ENCODE measurements at places on chromosomes 16 and 17.

GRCh38 chr17:61794792-61795191 is 68.5 kb downstream of the BRIP1 start:
- DNase-seq = no peak

GRCh38 chr16:57479205-57479975 is 6.9 kb downstream of the DOK4 start:
- DNase-seq = peak; percentile 40

DNA sequence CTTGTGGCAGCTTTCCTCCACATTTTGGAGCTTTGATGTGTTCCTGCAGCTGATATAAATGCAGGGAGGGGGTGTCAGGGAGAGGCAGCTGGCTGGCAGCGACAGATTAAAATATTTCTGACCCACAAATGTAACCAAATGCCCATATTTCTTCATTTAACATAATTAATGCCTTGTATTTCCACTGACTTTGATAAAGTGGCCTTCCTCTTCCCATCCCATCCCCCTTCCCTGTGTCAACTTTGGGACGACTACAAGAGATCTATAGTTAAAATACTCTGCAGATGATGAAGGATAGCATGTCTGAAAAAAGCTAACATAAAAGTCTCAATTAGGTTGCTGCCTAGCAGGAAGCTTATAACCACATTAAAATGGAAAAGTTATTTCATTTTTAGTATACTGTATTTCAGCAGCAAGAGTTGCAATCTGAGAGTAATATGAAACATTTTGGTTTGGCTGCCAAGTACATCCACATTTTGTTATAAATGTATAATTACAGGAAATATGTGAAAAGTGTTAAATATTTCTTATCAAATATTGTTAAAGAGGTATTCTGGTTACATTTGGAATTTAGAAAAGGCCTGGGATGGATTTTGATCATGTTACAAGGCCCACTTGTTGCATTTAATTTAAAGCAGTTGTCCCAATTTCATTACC is 238.7 kb upstream of the TBX2 start:
- DNase-seq = no peak

DNA sequence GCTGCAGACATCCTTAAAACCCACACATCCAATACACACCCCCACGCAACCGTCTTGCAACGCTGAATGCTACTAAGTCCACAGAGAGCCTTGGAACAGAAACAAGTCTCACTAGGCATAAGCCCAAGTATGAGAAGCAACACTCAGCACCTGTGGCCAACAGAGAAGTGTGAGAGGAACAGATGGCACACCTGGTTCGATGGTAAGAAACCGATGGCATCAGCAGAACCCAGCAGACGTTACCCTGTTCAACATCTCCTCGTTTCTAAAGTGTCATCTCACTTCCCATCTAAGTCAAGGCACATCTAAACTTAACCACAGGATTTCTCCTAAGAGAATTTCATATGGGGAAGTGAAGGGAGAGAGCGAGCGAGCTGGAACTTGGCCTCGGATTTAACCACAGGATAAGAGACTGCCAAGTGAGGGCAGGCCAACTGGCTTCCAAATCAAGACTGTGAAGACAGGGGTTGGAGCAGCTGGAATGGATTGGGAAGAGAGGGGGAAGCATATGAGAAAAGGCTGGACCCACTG is 41.0 kb downstream of the NXPH3 start:
- DNase-seq = no peak

DNA sequence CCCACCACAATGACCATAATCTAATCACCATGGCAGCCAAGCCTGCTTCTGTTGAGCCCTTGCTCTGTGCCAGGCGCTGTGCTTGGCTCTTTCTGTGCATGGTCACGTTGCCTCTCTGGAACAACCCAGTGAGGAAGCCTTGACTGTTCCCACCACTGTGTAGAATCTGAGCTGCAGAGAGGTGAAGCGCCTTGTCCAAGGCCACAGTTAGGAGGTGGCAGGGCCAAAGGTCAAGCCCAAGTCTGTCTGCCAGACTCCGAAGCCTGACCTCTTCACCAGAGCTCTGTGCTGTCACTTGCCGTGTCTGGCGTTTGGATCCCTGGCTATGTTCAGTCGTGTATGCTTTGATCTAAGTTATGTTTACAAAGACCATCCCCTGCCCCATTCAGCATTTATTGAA is 10.5 kb downstream of the CLEC16A start:
- no peak for DNase-seq

DNA sequence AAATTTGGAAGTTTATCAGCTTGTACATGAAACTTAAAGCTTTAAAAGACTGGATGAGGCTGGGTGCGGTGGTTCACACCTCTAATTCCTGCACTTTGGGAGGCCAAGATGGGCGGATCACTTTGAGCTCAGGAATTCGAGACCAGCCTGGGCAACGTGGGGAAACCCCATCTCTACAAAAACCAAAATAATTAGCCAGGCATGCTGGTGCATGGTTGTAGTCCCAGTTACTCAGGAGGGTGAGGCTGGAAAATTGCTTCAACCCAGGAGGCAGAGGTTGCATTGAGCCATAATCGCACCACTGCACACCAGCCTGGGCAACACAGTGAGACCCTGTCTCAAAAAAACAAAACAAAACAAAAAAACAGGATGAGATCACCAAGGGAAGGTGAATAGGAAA is 209.5 kb downstream of the AATF start:
- no peak for DNase-seq

DNA sequence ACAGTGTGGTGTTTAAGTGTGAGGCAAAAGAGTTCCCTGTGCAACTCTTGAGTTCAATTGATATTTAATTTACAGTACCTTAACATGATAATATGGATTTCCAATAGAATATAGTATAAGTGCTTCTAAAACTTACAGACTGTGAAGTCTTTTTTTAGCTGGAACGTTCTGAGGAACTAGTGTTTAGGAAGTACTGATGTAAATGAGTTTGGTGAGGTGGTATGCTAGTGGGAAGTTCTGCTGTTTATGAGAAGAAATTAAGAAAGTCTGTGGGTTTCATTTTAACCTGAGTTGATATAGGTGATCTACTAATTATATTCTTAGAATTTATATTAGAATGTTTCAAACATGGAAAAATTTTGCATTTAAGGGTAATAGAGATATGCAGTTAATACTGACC is 32.0 kb downstream of the PTRH2 start:
- no peak for DNase-seq

- no peak for DNase-seq
Observed at GRCh38 chr17:15288859-15289258, 23.7 kb upstream of the PMP22 start.

DNA sequence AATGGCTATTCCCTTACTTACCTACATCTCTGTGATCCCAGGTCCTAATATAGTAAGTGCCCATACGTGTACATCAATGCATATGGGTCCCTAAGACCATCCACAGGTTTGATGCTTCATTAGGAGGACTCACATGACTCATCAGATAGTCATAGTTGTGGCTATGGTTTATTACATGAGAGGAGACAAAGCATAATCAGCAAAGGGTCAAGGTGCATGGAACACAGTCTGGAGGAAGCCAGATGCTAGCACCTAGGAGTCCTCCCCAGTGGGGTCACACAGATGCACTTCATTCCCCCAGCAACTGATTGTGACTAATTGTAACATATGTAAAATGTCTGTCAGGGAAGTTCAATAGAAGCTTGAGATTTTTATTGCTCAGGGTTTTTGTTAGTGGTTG is 42.8 kb downstream of the PHKB start:
- DNase-seq = no peak

DNA sequence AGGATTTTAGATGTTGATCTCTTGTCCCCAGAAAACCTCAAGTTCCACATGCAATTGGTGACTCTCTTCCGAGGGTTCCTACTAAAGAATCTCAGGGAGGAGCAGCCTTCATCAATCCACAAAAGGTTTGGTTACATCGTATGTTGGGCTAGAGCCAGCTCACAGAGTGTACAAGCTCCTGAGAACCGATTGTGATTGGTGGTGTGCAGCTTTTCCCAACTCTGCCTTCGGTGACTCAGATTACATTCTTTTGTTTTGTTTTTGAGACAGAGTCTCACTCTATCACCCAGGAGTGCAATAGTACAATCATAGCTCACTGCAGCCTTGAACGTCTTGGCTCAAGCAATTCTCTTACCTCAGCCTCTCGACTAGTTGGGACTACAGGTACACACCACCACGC is 172.4 kb downstream of the PMP22 start:
- no peak for DNase-seq

DNA sequence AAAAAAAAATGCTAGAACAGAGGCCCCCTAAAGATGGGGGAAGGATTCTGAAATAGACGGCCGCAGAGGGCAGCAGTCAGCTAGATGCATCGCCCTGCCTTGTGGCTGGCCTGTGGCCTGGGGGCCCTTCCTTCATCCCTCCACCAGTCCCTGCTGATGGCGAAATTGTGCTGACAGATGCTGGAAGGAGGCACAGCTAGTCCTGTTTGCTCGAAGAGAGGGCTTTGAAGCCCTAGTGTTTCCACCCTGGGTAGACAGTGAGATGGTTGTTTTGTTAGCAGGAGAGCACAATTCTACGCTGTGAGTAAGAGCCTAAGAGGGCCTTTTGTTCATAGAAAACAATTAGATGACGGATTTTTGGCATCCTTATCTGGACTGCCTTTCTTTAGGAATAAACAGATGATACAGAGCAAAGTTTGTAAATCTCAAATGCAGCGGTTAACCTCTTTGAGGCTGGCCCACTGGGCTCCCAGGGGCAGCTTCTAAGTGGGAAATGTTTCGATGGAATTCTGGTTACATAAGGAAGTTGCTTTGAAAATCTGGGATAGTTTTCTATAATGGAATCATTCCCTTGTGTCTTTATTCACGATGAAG is 23.0 kb downstream of the VPS35L start:
- DNase-seq = no peak

DNA sequence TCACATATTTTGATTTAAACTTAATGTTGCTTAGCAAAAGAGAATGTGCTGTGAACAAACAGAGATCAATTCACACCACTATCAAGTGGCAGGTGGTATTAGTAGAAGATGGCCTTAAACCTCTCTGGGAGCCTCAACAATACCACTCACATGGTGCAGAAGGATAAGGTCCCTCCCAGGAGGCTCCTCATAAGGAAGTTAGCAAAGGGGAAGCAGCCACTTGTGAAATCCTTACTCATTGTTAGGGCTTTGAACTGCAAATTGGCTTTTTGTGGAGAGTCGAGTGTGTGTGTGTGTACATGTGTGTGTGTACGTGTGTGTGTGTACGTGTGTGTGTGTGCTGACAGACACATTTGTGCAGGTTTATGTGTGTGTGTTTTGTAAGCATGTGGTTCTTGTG is 48.9 kb upstream of the ASIC2 start:
- no peak for DNase-seq

- DNase-seq = peak; percentile 69
Observed at GRCh38 chr17:82648742-82649331, 593 bp upstream of the WDR45B start.

GRCh38 chr16:47063011-47063724 is 80.6 kb downstream of the NETO2 start:
- no peak for DNase-seq

GRCh38 chr16:53913099-53913870 is 209.3 kb downstream of the FTO start:
- no peak for DNase-seq

DNA sequence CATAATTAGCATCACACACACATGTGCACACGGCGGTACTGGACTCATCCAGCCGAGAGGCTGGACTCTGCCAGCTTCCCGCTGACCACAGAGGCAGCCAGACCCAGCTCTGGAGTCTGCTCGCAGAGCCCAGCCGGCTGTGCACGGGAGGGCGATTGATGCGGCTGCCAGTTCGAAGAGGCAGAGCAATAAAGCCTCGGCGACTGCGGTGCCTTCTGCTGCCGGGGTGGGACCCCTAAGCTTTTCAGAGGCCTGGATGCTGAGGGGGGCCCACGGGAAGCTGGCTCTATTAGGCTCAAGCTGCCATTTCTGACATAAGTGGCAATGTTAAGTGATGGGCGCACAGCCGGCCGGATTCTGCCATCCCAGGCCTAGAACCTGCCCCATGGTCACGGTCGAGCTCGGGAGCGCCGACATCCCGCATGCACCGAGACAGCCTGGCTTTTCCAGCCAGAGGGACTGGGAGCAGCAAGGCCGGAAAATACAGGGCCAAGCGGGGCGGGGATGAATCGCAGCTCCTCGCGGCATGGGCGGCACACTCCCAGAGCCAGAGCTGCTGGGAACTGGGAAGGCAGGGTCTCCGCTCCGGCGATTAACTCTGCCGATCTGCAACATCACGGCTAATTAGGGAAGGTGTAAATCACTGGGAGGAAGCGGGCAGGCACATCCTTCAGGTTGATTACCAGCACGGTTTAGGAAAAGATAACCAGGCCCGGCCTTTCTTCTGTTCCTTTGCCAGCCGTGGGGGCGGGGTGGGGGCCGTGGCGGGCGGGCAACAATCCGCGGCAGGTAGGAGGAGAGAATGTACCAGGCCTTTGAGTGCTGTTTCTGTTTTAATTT is 57.7 kb downstream of the TBC1D16 start:
- DNase-seq = no peak

Measured in NCI-H82 (cell line).